Muscle of back (tissue), 13 donors: ENCODE measurements at places on chromosomes 1 and 21.

DNA sequence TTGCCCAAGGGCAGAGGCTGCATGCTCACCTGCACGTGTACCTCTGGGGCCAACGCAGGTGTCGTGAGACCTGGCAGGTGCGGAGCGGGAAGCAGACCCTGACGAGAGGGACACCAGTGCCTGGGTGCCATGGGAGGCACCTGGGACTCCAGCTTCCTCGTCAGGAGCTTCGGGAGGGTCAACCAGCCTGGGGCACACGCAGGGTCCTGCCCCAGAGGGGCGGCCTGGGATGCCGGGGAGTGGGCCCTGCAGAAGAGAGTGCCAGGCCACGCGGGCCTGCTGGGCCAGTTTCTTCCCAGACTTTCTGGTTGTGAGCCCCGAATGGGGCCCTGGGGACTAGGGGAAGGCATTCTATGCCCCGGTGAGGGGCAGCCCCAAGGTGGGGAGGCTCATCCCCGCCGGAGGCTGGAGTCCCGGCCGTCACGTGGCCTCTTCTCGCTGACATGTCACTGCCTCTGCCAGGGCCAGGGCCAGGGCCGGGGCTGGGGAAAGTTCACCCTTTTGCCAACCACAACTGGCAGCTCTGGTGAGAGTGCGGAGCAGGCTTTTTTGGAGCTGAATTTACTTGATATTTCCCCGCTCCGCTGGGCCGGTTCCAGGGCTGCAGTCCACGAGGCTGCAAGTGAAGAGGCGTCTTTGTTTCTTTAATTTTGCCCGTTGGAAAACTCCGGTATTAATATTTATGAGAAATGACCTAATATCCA is 38.5 kb upstream of the ACTRT2 start:
- no peak for DNase-seq

- DNase-seq = no peak
Observed at GRCh38 chr1:97174039-97174704, 452.6 kb downstream of the PTBP2 start.

- peak; percentile 40 for DNase-seq
Observed at GRCh38 chr1:76227621-76228020, 153.1 kb downstream of the ST6GALNAC3 start.

- no peak for DNase-seq
Observed at GRCh38 chr1:243507672-243508302, 251.9 kb downstream of the SDCCAG8 start.

GRCh38 chr21:44085491-44086321 is 21.5 kb upstream of the PWP2 start:
- DNase-seq = no peak
